ENCODE measurements at places on chromosomes 11 and 22.

DNA sequence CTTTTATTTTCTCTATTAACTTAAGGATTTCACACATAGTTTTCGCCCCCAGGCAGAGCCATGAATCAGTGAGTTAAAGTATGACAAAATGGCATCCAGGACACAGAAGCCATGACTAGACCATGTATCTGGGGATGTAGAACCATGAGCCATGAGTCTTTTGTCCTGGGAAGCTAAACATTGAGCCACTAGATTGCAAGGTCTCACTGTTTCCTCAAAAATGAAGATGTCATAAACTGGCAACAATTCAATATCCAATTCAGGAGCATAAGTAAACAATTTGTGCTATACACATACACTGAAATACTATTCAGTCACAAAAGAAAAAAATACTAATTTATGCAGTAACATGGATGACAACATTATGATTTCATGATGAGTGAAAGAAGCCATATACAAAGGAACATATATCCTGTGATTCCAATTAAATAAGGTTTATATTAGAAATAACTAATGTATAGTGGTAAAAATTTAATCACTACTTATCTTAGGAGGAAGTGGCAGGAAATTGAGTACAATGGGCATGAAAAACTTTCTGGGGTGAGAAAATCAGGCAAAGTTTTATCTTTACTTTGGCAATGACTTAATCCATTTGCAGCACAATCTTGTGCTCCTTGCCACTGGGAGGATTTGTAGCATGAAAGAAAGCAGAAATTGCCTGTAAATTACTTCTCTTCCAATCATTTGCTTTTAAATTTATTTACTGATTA, 28.5 kb upstream of the CARD16 start:
- no peak for DNase-seq

GRCh38 chr11:1199241-1199750, 23.6 kb upstream of the MUC5B start:
- DNase-seq = no peak

- DNase-seq = no peak
Observed at GRCh38 chr11:134646561-134646960, 234.5 kb upstream of the B3GAT1 start.

- DNase-seq = no peak
Observed at GRCh38 chr11:36352922-36353321, 56.8 kb downstream of the PRR5L start.

DNA sequence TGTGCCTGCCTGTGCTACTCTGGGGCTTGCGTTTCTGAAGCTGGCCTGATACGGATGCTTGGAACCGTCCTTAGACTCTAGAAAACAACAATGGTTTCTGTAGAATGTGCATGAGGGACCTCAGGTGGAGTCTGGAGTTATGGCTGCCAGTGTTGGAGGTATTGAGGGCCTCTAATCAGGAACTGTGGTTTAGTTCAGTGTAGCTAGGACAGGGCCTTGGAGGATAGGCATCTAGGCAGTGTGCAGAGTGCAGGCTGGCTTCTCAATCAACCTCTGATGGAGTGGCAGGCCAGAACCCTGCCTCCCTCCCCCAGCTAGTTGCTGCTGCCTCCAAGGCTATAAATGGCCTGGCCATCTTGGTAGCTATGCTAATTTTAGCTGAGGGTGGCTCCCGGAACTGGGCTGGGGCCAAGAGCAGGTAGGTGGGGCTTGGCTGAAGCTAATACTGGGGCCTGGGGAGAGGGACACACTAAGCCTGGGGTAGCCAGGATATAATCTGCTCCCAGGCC, 4.0 kb downstream of the STIM1 start:
- DNase-seq = no peak

DNA sequence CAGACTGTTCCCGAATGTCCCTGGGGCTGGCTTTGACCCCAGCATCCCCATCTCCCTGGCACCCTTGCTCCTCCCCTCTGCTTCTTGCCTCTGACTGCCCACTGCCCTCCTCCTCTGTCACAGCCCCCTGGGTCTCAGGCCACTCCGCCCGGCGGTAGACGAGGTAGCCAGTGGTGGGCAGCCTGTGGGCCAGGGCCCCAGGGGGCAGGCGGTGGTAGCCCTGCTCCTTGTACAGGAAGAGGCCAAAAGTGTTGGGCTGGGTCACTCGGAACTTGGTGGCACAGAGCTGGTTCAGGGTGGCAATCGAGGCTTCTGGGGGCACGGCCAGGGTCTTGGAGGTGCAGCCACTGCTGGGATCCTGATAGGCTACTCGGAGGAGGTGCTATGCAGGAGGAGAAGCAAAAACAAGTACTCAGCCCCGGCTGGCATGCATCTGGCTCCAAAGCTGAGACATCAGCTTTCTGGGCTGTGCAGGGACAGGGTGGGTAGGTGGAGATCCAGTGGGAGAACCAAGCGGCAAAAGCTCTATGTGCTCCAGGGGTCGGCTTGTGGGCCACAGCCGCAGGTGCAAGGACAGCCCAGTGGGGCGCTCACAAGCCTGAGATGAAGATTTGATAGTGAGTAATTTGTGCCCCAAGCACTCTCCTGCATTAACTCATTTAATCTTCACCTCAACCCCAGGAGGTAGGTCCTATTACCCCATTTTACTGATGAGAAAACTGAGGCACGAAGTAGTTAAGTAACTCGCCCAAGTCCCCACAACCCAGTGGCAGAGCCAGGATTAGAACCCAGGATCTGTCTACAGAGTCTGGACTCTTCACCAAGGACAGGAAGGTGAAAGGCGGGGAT, 3.6 kb downstream of the RIN1 start:
- no peak for DNase-seq

DNA sequence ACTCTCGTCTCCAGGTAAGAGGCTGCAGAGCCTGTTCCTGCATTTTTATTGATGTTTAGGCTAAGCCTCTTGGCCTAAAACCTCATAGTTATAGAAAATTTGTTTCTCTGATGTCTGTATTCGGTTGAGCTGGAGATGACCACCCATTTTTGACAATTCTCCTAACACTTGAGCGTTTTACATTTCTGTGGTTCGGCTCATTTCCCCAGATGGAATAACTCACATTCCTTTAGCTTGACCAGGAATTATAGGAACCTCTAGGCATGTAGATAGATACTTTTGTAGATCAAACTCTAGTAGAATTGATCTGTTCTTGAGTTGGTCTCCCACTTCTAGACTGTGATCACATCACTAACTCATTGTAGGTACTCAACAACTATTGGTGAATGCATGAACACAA, 172.6 kb upstream of the CADM1 start:
- no peak for DNase-seq

DNA sequence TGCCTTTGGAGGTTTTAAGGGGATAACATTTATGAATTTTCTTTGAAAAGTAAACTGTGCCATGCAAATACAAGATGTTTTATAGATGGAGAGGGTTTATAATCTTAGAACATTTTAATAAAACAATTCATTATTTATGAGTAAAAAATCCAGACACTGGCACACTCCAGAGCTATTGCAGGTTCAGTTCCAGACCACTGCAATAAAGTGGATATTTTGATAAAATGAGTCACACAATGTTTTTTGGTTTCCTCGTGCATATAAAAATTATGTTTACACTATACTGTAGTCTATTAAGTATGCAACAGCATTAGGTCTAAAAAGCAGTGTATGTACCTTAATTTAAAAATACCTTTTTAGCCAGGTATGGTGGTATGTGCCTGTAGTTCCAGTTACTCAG, 146.2 kb upstream of the ZBED5 start:
- DNase-seq = no peak

GRCh38 chr11:94560834-94561233, 6.3 kb upstream of the PIWIL4 start:
- DNase-seq = no peak

- DNase-seq = no peak
Observed at GRCh38 chr11:1520663-1521267, 34.2 kb upstream of the MOB2 start.

GRCh38 chr11:61417670-61418069, 12.1 kb downstream of the CPSF7 start:
- no peak for DNase-seq

- no peak for DNase-seq
Observed at GRCh38 chr11:45152740-45153595, 6.5 kb downstream of the PRDM11 start.

- no peak for DNase-seq
Observed at GRCh38 chr11:134406264-134407185, 5.5 kb downstream of the B3GAT1 start.

GRCh38 chr22:42310291-42311015, 40.0 kb upstream of the TCF20 start:
- no peak for DNase-seq

DNA sequence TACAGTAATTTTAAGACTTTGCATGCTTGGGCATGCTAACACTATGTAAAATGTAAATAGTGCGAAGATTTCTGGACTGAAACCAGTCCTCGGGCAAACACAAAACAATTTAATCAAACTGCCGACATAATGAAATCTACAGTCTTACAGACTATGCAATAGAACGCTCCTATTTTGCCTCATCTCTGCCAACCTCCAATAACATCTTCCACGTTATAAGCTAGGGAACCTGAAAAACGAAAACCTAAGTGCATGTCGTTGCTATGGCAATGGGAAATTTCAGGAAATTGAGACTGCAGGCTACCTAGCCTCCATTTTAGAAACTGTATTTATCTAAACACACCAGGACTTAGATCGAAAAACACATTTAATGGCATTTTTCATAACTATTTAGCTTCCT, 1.1 kb downstream of the CSTF3 start:
- no peak for DNase-seq

DNA sequence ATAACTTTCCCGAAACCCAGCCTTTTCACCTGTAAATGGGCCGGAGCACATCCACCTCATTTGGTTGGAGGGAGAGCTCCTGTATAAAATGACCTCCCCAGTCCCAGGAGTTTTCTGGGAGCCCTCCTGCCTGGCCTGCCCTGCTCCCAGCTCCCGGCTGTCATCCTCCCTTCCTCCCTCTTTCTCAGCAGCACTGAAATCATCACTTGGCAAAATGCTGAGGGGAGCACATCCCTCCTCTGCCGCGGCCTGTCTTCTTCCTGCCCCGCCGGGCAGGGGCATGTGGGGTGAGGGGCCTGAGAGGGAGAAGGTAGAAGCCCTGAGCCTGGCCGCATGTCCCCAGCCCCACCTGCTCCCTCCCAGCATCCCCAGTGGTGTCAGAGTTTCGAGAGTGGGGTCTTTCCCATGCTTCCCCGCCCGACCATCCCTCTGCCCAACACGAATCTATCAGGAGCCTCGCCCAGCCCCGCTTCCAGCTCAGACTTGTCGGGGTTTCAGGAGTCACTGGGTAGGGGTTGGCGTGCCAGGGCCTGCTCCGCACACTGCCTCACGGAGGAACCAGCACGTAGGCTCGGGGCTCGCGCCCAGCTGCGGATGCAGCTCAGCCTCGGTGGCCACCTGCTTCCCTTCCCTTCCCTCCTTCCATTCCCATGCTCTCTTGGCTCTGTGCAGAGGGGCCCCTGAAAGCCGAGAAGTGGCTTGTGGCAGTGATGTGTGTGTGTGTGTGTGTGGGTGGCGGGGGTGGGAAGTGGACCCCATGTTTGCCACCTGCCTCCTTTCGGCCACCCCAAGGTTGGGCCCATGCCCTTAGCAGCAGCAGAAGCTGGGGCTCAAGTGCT, 37.1 kb downstream of the NECTIN1 start:
- DNase-seq = no peak

DNA sequence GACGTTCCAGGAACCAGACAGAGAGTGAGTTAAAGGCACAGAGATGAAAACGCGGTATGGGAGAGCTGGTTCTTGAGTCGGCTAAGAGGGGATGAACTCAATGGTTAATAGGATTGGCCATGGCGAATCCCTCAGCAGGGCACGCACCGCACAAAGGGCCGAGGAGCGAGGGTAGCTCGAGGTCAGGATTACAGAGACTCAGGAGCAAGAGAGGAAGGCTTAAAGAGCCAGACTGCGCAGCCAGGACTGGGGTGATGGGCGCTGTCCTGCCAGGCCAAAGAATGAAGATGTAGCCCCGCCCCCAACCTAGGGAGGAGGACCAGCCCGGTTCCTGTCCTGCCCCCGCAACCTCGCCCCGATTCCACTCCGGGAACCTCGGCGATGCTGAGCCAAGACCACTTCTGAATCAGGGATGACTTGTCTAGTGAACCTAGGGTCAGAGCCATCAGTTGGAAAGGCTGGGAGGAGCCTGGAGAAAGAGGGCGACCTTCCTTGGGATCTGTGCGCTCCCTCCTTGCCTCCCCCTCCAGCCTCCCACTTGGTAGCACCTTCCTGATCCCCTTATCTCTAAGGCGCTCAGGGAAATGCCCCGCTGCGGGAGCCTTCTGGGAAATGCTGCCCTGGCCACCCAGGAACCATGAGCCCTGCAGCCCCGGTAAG, at the start of gene PLEKHB1:
PLEKHB1 (plus strand) TSS at position 610 of the 660 bp plus-strand sequence; CDS start at position 638, 28 bp downstream.
- no peak for DNase-seq

- DNase-seq = no peak
Observed at GRCh38 chr11:126197277-126197939, 14.0 kb downstream of the RPUSD4 start.

DNA sequence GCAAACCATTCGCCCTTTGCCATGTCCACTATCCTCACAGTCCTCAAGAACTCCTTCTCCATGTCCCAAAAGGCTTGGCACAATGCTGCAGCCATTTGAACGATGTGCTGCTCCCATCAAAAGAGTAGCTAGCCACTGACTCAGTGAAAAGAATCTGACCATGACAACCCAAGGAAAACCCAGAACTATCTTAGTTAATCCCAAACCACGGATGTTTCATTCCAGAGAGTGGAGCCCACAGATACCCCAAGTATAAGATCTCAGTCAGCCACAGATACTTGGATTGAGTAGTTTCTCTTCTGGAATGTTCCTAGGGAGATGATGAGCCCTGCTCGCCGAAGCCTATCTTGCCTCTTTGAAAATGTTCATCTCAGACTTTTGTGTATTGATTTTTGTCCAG, 176.9 kb downstream of the NAV2 start:
- DNase-seq = no peak

DNA sequence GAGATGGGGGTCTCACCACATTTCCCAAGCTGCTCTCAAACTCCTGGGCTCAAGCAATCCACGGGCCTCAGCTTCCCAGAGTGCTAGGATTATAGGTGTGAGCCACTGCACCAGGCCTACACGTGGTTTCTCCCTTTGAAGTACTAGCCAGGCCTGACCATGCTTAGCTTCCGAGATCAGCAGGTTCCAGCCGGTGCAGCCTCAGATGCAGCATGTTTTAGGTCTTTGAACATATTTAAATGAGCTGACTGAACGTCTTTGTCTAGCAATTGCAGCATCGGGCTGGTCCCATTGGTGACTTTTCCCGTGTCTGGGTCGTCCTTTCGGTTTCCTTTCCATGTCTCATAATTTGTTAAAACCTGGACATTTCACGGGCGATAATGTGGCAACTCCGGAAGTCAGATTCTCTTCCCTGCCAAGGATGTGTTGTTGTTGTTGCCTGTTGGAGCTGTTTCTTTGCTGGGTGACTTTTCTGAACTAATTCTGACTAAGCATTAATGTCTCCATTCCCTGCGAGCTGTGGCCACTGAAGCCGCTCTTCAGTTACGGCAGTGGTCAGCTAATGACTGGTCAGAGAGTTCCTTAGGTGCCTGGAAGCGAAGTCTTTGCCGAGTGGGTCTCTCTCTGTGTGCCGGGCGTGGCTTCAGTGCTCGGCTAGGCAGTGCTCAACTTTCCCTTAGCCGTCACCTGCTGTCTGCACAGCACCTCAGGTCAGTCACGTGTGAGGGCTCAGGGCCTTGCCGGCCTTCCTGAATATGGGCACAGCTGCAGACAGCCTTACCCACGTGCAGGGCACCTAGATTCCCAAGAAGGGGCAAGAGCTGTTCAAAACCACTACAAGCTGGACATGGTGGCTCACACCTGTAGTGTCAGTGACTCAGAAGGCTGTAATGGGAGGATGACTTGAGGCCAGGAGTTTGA, 3.8 kb upstream of the CYP2D6 start:
- DNase-seq = no peak
